ELR (cell line): ENCODE measurements at places on chromosomes 6 and 20.

DNA sequence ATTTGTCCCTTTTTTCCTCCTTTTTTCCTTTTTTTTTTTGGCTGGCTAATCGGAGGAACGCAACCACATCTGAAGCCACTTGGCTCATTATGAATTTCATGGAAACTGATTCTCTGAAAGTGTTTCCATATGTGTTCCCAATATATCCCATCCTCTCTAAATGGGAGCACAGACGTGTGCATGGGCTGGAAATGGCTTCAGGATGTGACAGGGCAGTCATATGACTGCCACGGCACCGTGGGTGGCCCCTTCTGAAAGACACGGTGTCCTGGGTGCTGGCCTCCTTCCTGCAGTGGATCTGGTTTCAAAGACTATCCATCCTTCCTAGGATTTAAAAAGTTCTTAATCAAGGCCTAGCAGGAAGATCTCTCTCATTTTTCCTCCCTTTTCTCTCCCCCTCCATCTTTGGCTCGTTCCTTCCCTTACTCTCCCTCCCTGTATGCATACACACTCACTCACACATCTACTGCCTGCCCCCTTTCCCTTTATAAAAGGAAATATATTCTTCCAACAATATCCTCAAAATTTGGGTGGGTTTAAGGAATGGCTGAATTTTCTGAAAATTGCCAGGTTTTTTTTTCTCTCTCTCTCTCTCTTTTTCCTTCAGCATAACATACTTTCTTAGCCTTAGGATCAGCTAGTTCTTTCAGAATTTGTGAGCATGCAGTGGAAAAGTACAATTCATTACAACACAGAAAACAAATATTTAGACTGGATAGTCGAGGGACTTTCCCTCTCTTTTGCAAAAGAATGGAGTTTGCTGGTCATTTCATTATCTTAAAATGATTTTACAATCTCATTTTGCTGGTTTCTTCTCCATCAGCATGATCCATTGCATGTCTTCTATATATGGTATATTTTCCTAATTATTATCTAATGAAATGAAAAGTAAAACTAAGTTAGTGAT lies 161.2 kb upstream of the SUPT3H start:
- no peak for DNase-seq

- no peak for DNase-seq
Measured at GRCh38 chr6:45314146-45314545, 14.0 kb upstream of the RUNX2 start.

DNA sequence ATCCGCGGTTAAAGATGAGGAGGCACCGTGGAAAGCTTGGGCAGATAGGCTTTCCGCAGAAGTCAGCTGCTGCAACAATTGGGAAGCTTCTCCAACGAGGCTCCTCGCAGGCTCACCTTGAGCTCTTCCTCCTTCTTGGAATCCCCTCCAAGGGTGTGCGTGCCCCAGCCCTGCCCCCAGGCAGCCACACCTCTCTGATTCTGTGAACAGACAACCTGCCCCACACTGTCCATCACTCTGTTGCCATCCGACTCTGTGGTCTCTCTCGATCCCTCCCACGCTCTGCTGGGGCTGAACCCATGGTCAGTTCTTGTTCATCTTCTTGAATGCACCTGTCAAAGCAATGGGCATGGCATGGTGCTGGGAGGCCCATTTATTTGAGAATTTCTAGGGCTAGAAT lies 31.5 kb downstream of the PACSIN1 start:
- no peak for DNase-seq

- DNase-seq: no peak
Measured at GRCh38 chr20:61192337-61192950, 59.6 kb upstream of the CDH4 start.

- DNase-seq: no peak
Measured at GRCh38 chr20:35240083-35240810, 13.8 kb downstream of the MMP24 start.

GRCh38 chr6:112086744-112087135 lies 542 bp downstream of the TUBE1 start:
- DNase-seq: peak; percentile 79

- peak; percentile 33 for DNase-seq
Measured at GRCh38 chr6:152130441-152130840, 323.0 kb downstream of the ESR1 start.

DNA sequence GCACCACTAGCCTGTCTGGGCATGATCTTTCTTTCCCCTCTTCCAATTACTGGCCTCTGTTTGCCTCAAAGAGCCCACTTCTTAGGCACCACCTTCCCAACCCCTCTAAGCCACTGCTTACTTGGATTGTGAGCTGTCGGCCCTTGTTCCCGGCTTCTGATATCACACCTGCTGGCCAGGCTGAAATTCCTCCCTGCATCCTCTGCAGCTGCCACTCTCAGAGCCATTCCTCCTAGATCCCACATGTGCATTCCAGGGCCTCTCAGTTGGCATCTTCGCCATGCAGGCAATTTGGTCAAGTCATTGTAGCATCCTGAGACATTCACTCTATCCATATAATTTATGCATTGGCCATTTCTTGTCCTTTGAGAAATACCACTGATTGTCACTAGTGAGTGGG lies 135.9 kb downstream of the OLIG3 start:
- peak; percentile 3 for DNase-seq

- peak; percentile 51 for DNase-seq
Measured at GRCh38 chr6:56852260-56853010, 102.5 kb upstream of the BEND6 start.

- peak; percentile 90 for DNase-seq
Measured at GRCh38 chr6:27866357-27867050, 45.7 kb downstream of the OR2B2 start.

DNA sequence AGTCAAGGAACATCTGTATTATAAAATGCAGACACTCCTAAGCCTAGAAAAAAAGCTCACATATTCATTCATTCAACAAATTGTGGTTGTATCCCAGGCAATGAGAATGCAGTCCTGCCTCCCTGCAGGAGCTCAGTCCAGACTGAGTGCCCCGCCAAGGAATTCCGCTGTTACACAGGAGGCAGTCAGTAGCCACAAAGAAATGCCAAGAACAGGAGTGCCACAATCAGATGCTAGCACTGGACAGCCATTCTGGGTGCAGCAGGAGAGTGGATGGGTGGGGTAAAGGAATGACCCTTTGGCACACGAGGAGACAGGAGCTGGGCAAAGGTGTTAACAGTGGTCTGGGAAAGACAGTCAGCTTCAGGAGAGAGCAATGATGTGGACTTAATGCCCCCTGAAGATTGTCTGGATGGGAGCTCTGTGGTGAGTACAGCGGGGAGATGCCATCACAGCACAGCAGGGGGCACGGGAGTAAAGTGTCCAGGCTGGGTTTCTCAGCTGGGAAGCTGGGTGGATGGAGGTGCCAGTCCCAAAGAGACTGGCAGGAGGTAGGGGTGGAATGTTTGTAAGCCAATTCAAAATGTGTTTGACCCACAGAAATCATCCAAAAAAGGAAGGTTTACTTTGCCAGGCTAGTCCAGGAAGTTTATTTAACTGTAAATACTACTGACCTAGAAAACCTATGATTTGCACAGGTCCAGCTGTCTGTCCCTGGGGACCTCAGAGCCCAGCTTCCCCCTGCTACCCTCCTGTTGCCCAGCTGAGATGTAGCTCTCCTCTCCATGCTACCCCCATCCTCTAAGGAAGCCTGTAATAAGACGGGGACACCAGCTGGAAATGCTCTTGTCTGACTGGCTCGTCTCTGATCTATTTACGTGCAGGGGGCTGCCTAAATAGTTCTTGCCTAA lies 84.1 kb downstream of the SLC23A2 start:
- DNase-seq: no peak

- no peak for DNase-seq
Measured at GRCh38 chr6:168171673-168172353, 92.8 kb upstream of the FRMD1 start.

DNA sequence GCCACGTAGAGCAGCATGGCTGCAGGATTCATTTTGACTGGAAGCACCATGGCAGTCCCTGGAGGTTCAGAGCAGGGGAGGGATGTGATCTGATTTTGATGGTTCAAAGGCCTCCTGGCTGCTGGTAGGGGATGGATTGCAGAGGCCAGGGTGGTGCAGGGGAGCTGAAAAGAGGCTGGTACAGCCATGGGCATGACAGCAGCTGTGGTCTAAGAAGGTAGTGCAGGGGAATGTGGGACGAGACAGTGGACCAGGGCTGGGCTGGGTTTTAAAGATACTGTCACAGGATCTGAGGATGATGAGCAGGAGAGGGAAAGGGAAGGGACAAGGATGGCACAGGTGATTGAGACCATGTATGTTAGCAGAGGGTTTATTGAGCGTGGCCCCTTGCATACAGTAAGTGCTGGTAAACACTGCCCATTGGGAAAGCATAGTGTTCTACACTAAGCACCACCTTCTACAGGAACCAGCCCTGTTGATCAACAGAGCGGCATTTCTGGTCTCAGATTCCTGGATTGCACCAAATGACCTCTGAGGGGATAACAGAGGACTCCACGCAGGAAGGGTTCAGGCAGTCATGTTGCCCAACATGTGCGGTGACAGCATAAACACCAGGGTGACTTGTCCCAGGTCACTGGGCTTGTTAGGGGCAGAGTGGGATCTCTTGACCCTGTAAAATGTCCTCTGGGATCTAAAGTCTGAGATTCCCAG lies 14.5 kb upstream of the SIRPA start:
- DNase-seq: no peak

GRCh38 chr20:17533396-17533795 lies 2.2 kb upstream of the BFSP1 start:
- peak; percentile 59 for DNase-seq

DNA sequence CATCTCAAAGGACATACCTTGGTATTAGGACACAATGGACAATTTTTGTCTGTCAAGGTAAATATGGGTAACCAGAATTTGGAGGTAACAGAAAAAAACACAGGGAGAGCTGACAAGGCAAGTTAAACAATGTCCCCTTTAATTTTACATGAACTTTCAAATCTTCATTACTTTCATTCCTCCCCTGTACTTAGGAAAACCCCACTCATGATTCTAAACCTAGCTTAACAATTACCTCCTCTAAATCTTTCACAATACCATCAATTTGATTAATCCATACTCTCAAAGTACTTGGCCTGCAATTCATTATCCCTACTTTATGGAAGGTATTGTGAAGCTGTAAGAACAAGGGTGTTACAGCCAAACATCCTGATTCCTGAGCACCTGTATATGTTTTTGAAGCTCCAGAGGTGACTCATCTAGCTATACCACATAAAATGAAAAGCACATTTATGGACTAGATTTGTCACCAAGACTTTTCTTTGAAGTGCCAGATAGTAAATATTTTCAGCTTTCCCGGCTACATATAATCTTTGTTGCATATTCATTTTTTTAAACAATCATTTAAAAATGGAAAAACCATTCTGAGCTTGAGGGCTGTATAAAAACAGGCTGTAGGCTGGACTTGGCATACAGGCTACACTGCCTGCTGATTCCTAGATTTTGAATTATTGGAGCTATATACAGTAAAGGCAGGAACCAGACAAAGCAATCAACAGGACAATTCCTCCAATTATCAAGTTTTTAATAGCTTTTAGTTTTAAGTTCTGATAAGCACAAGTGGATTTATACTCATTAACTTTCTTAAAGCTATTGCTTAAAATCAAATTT lies 22.9 kb downstream of the DEK start:
- peak; percentile 64 for DNase-seq

DNA sequence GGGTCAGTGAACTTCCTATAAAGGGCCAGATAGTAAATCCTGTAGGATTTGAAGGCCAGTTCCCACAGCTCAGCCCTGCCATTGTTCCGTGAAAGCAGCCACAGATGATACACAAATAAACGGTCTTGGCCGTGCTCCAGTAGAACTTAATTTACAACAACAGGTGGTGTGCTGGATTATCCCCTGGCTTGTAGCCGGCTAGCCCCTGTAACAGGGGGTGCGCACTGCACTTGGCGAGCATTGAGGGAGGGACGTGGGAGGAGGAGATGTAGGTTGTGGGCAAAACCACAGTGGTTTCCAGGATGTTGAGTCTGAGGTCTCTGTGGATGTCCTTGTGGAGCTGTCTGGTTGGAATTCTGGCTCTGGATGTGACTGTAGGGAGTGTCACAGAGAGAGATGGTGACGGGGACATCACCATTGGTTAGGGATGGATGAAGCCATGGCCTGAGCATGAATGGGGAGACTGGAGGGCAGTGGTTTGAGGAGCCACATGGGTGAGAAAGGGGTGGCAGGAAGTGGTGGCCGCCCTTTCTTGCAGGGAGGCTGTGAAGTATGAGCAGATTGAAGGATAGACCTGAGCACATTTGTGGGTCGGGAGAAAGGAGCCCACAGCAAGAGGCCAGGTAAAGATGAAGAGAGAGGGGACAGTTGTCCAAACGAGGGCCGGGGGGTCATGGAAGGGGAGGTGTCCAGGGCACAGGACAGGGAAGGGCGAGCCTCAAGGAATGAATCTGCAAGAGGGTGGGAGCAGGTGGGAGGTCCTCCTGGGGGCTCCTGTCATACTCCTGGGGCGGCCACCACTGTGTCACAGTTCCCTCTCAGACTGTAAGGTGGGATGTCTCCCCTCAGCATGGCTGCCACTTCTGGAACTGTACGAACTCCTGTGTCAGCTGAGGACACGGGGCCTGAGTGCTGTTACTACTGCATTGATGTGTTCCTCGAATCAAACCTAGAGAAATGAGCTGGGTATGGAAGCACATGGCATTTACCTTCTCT lies 53.6 kb downstream of the CDH26 start:
- DNase-seq: no peak
